HFFc6 (cell line): ENCODE measurements at places on chromosomes 4 and X.

DNA sequence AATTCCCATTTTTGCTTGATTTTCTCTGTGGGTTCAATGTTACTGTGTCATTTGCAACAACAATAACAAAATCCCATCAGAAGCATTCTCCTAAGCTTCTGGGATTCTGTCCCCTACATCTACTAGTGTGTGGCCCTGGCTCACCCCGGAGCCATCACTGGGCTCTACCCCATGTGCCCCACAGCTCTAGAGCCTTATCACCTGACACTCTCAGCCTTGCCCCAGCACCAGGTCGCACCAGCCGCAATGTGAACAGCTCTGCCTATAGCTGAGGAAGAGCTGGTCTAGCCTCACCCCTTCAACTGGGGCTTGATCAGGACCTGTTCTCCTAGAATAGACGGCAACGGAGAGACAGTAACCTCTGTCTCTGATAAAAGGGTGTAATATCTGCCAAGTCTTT is 161.7 kb downstream of the SHROOM3 start:
- DNase-seq: no peak

- no peak for DNase-seq
Observed at GRCh38 chr4:159014859-159015258, 88.0 kb upstream of the RAPGEF2 start.

GRCh38 chrX:67961516-67961915 is 417.7 kb downstream of the AR start:
- DNase-seq: no peak

DNA sequence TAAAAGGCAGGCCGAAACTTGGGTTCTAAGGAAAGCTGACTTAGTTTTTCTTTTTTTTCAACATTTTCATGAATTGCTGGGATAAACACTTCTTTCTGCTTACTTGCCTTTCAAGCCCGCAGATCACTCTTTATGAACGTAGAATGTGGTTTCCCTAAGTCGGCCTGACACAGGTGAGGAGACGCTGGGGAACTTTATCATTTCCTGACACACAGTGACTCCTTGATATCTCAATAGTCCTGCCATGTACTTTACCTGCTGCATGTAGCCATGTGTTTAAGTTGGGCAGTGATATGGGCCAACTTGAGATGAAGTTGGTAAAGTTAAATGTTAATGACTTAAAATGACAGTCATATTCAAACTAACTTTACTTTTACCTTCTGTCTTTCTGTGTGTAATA is 26.6 kb upstream of the SNCA start:
- DNase-seq: no peak

DNA sequence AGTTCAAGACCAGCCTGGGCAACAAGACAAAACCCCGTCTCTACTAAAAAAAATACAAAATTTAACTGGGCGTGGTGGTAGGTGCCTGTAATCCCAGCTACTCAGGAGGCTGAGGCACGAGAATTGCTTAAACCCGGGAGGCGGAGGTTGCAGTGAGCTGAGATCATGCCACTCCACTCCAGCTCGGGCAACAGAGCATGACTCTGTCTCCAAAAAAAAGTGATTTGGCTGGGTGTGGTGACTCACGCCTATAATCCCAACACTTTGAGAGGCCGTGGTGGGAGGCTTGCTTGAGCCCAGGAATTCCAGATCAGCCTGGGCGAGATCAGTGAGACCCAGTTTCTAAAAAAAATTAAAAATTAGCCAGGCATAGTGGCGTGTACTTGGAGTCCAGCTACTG is 4.1 kb downstream of the OPHN1 start:
- peak; percentile 72 for DNase-seq

DNA sequence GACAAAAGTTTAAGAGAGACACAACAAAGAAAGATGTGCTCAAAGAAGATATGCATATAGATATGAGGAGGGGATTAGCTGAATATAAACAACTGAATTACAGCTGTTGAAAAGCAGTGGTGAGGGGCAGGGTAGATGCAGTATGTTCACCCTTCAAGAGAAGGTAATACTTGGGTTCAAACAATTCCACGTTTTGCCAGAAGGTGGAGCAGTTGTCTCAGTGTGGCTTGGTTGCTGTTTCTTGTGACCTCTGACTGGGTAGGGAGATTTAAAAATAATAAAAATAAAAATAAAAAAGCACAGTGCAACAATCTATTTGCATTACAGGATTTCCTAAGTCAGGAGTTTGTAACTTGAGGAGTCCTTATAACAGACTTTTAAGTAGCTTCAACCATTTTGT is 23.3 kb downstream of the PHOX2B start:
- DNase-seq: no peak

- peak; percentile 47 for DNase-seq
Observed at GRCh38 chr4:145234091-145234706, 53.8 kb upstream of the OTUD4 start.

GRCh38 chr4:35730414-35730813 is 513.9 kb downstream of the ARAP2 start:
- no peak for DNase-seq

- no peak for DNase-seq
Observed at GRCh38 chr4:147381749-147382148, 99.1 kb upstream of the EDNRA start.

GRCh38 chr4:136898590-136899248 is 633.6 kb downstream of the PCDH18 start:
- DNase-seq: no peak

- DNase-seq: no peak
Observed at GRCh38 chr4:2832309-2832980, 11.2 kb upstream of the ADD1 start.

- DNase-seq: no peak
Observed at GRCh38 chr4:31929676-31930345, 1209.6 kb downstream of the PCDH7 start.

GRCh38 chr4:80202190-80202711 is 4.9 kb downstream of the PRDM8 start:
- peak; percentile 83 for DNase-seq

DNA sequence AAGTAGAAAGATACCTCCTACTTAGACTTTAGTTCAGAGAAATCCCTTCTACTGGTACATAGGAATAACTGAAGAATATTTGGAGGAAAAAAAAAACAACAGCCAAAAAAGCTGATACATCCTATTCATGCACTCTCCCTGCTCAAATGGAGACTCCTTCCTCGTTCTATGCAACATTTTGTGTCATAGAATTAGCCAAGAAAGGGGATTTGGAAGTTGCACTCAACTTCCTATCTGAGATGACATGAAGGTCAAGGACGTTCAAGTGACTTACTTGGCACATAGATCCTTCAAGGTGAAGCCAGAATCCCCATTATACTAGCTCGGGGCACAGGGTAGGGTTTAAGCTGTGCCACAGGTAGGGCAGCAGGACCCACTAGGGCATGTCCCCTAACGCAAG is 56.2 kb upstream of the S100G start:
- DNase-seq: no peak

DNA sequence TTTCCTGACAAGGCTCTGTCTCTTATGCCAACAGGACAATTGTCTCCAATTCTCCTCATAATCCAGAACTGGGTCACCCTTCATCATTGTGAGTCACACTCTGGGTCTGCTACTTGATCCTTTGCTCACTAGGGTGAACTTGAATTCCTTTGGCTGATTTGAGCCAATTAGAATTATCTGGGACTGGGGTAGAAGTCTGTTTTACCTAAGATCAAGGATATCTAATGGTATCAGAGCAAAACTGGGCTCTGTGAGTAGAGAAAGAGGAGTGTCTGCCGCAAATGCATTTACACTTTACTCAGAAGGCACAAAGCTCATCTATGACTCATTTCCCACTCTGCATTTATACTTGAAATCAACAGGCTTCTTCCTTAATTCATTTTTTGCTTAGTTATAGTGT is 72.6 kb downstream of the PITX2 start:
- peak; percentile 47 for DNase-seq

DNA sequence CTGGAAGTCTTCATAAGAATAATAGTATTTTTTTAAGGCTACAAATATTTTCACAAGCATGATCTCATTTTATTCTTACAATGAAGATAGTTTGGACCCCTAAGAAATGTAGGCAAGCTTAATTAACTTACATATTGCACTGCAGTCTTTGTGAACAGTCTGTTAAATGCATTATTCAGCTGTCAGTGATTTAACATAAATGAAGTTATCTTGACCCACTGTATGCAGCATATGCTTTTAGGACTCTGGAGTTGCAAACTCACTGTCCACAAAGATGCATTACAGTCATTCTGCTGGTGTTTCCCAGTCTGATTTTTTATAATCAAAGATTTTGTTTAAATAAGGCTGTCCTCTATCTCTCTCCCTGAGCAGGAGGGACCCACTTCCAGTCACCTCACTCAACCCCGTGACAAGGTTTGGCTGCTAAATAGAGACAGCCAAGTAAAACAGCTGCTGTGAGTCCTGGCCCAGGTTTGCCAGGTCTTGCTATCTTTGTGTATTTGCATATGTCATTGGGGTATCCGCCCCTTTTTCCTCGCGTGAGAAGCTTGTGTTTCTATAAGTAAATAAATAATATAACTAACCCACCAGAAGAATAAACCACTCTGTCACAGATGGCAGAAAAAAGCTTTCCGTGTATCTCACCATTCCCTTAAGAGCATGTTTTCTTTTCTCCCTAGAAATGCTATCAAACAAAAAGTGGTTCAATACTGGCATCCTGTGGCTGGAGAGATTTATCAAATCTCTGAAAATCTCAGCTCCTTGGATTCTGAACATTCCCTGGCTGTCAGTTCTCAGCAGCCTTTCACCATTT is 67.0 kb downstream of the SLC7A11 start:
- no peak for DNase-seq

DNA sequence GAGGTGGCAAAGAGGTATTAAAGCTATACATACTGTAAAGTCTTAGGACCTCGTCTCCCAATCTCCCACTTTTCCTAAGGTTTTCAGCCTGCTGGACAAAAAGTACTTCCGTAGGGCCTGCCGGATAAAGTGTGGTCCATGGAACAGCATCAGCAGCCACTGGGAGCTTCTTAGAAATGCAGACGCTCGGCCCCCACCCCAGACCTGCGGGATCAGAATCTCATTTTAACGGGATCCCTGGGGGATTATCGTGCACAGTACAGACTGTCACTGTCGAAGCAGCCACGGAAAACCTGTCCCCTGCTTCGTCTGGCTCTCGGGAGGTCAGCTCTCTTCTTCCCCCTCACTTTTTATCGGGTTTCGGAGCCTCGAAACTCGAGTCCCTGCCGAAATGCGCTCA is 802 bp downstream of the ADGRG2 start:
- no peak for DNase-seq

GRCh38 chr4:13903061-13903460 is 275.5 kb upstream of the BOD1L1 start:
- DNase-seq: no peak

DNA sequence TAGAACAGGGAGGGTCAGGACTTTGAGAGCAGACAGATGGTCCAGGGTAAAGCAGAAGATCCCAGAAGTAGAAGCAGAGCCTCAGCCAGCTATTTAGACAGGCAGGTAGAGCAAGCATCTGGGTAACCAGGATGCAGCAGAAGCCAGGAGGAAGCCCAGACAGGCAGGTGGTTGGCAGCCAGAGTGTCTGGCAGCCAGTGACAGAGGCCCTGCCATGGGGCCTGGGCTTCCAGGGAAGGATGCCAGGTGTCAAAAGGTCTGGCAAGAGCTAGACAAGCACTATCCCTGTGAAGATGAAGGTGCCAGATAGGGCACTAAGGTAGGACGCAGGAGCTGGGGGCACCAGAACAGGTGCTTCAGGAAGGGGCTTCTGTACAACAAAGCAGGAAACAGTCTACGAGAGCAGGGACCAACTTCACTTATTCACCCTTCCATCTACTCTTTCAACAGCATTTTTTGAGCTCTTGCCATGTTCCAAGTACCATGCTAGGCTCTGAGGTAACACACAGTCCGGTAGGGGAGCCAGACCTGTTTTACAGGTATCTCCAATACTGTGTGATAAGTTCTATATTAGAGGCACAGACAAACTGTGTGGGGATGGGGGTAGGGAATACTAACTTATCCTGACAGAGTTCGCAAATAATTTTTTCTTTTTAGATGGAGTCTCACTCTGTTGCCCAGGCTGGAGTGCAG is 38.1 kb upstream of the GJB1 start:
- DNase-seq: no peak

DNA sequence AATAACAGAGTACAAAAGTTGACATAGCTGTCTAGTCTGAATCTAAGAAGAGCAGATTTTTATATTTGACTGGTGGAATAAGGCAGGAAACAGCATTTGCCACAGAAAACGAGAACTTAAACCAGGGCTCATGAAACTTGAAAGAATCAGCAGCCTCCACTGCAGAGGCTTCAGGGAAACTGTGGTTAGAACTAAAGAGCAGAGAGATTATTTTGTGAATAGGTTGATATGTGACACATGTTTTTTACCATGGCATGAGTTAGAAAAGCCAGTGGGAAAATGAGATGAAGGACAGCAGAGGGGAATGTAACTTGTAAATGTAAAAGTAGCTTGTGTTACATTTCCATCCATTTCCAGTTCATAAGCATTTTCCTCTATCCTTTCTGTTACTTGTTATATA is 63.7 kb upstream of the CAMK2D start:
- DNase-seq: no peak

- peak; percentile 19 for DNase-seq
Observed at GRCh38 chr4:721261-722168, 15.9 kb downstream of the PCGF3 start.

- peak; percentile 48 for DNase-seq
Observed at GRCh38 chrX:102950908-102951866, 14.1 kb downstream of the RAB40AL start.

- no peak for DNase-seq
Observed at GRCh38 chr4:177492022-177492421, 49.8 kb upstream of the AGA start.

DNA sequence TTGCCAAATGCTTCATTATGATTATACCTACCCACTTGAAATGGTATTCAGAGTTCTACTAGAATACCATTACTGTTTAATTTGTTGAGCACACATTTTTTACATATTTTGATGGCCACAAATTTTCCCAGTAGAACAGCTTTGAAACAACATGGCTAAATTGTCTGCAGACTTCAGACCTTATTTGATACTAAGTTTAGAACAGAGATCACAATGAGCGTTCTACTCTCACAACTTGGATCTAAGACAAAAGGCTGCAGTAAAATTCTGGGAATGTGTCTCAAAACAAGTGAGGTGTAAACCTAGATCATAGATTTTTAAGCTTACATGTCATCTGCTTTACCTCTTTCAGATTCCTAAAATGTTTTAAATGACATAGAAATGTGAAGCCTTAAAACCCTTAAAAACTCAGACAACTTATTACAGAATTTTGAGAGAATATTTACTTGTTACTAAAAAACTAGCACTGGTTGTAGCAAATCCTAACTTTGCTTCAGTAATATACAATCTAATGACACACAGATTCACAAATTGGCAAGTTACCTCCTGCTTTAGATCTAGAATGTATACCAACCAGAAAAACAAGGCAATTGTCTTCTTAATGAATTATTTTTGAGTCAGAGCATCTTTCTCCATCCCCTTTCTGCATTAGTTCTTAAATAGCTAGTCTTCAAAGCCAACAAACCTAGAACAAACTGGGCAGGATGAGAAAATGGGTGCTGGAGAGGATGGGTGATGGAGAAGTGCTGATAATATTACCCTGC is 243.3 kb downstream of the SLC7A11 start:
- DNase-seq: peak; percentile 59

DNA sequence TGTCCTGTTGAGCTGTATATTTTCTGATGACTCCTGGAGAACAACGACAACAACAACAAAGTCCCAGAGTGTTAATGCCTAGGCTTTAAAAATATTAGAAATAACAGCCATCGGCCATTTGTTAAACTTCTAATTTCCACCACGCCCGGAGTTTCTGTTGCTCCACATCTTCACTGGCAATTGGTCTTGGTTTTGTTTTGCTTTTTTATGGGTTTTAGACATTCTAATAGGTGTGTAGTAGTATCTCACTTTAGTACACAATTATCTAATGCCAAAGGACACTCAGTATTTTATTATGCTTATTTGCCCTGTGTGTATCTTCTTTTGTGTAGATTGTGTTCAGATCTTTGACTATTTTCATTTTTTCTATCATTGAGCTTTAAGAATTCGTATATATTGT is 5.0 kb downstream of the MAGEA12 start:
- DNase-seq: no peak
